ENCODE measurements at places on chromosomes 12 and 14.

- DNase-seq = no peak
Measured at GRCh38 chr12:96501133-96501761, 11.9 kb downstream of the CFAP54 start.

DNA sequence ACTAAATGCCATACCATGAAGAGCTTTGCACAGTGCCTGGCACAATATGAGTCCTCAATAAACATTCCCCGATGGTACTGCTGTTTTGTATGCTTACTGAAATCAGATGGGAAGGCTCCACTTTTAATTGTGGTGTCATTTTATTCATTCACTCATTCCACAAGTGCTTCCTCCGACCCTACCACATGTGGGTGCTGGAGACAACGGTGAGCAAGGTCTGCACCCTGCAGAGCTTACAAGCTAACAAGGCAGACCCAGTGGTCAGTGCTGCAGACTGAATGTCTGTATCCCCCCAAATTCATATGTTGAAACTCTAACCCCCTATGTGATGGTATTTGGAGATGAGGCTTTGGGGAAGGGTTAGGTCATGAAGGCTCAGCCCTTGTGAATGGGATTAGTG lies 48.3 kb downstream of the RFX4 start:
- no peak for DNase-seq

GRCh38 chr14:84937449-84937848 lies 592.5 kb upstream of the FLRT2 start:
- DNase-seq = no peak

DNA sequence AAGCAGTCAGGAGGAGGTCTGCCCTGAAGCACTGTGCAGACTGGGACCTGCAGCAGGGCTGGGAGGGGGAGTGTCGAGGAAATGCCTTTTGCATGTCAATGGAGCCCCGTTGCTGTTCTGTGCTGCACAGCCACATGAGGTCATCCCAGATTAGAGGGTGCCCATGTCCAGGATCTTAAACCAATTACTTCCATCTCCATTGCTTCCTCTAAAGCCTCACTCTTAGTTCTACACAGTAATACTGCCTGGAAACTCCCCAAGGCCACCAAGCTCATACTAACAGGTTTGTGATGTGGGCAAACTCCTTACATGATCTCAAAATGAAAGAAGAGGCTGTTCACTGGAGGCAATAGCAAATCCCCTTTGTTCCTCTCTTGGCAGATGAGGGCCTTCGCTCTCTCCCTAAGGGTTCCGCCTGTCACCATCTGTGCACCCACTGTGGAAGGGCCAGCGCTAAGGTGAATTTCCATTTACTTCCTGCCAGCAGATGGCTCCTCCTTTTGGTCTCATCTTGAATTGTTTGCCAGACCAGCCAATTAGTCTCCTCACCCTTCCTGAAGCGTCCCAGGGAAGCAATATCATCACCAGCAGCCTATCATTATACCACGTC lies 35.4 kb upstream of the LTA4H start:
- DNase-seq = peak; percentile 93

GRCh38 chr14:23528555-23528954 lies 23.0 kb downstream of the ZFHX2 start:
- DNase-seq = no peak

DNA sequence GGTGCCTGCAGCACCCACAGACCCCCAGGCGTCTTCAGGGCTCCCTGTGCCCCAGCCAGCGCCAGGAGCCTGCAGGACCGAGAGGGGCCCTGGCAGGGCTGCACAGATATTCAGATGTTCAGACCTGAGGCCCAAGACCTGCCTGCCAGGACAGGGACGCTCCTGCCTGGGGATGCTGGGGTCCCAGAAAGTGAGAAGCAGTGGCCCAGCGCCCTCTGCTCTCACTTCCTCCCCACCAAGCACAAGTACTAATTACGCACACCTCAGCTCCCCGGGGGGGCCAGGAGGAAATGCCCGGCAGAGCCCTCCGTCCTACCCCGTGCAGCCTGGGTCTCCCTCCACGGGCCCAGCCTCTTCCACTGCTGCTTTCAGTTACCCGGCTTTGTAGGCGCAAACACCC lies 28.8 kb upstream of the INF2 start:
- no peak for DNase-seq

GRCh38 chr12:46825591-46826414 lies at the start of gene SLC38A4:
Gene SLC38A4 (minus strand): TSS chr12:46825997. CDS start chr12:46793071, 32,926 bp downstream.
- DNase-seq = no peak

DNA sequence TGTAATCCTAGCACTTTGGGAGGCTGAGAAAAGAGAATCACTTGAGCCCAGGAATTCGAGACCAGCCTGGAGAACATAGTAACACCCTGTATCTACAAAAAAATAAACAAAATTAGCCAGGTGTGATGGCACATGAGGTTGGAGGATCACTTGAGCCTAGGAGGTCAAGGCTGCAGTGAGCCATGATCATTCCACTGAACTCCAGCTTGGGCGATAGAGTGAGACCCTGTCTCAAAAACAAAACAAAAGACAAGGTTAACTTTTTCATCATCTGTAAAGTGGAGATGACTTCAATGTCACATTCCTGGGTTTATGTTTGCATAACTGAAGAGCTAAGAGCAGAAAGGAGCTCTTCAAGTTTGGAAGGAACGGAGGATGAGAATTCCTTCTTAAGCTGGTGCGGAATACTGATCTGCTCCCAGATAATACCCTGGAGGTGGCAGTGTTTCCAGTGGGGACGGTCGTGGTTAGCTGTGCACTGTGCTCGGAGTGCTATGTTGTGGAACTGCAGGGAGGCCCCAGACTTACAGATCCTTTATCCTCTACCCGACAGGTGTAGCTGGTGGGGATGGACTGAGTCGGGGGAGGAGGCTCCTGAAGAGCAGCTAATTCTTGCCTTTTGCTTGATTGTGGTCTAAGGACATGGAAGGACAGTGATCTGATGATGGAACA lies 22.5 kb upstream of the BICD1 start:
- no peak for DNase-seq

DNA sequence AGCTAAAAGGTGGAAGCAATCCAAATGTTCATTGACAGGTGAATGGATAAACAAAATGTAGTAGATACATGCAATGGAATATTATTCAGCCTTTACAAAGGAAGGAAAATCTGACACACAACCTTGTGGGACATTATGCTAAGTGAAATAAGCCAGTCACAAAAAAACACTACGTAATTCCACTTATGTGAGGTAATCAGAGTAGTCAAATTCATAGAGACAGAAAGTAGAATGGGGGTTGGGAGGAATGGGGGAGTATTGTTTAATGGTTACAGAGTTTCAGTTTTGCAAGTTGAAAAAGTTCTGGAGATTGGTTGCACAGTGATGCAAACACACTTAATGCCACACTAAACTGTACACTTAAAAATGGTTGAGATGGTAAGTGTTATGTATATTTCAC lies 62.8 kb downstream of the LIN52 start:
- no peak for DNase-seq

GRCh38 chr12:100699209-100699608 lies 95.4 kb upstream of the ANO4 start:
- no peak for DNase-seq

DNA sequence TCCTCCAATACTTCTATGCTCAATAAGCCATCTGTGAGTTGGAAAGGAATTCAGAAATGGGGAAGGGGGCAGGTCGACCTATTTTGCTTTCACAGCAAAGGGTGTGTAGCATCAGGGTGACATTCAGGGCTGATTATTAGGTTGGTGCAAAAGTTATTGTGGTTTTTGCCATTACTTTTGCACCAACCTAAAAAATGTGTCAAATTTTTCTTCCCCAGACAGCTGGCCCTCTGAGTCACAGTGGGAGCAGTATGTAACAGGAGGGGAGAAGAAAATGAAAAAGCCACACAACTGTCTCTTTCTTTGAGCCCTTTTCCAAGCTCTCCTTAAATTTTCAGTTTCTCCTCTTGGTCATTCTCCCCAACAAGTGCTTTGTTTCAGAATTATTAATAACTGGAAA lies 47.1 kb upstream of the GZMB start:
- no peak for DNase-seq

- DNase-seq = no peak
Measured at GRCh38 chr14:35877276-35877675, 51.1 kb downstream of the BRMS1L start.

DNA sequence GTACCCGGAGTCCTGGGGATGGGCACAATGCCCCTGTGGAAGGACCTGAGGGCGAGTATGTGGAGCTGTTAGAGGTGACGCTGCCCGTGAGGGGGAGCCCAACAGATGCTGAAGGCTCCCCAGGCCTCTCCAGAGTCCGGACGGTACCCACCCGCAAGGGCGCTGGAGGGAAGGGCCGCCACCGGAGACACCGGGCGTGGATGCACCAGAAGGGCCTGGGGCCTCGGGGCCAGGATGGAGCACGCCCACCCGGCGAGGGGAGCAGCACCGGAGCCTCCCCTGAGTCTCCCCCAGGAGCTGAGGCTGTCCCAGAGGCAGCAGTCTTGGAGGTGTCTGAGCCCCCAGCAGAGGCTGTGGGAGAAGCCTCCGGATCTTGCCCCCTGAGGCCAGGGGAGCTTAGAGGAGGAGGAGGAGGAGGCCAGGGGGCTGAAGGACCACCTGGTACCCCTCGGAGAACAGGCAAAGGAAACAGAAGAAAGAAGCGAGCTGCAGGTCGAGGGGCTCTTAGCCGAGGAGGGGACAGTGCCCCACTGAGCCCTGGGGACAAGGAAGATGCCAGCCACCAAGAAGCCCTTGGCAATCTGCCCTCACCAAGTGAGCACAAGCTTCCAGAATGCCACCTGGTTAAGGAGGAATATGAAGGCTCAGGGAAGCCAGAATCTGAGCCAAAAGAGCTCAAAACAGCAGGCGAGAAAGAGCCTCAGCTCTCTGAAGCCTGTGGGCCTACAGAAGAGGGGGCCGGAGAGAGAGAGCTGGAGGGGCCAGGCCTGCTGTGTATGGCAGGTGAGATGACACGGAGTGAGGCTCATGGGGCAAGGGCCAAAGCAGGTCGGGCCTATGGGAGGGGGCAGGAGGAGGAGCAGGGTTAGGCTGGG lies 4.5 kb downstream of the ARHGEF40 start:
- DNase-seq = no peak

GRCh38 chr12:124844411-124845397 lies 19.0 kb downstream of the SCARB1 start:
- no peak for DNase-seq

DNA sequence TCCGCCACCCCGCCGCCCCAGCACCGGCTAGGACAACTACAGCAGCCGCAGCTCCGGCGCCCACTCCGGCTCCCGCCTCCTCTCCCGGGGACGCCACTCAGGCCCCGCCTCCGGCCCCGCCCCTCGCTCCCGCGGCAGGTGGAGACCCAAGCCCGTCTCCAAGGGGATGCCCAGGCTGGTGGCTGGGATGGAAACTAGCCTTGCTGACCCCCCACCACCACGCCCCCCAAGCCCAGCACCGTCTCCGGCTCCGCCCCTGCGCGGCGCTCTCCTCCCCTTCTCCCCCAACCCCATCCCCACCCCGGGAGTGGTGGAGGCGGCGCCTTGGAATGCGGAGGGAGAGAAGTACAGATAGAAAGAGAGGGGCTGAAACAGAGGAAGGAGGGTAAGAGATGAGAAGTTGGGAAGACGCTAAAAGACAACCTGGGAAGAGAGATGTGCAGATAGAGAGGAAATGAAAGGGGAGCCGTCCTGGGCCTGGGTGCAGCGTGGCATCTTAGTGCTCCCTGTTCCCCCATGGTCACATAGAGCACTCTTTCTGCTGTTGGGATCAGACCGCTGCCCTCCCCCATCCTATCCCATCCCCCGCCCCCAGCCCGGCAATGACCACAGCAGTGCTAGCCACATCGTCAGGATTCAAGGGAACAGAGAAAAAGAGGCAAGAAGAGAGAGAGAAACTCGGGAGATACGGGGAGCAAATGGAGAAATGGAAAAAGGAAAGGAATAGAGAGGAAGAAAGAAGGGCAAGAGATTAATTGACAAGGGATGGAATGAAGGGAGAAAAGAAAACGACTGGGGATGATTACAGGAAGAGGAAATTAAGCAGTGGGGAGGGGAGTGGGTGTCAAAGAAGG lies at the start of gene ITGA7:
Gene ITGA7, minus strand, starts transcription at position 64 of the 854 bp plus-strand sequence. CDS start 222 bp downstream, outside the sequence.
- DNase-seq = peak; percentile 57

GRCh38 chr12:124835656-124836410 lies 27.8 kb downstream of the SCARB1 start:
- DNase-seq = no peak

GRCh38 chr14:39991041-39991440 lies 558.8 kb upstream of the FBXO33 start:
- DNase-seq = no peak

DNA sequence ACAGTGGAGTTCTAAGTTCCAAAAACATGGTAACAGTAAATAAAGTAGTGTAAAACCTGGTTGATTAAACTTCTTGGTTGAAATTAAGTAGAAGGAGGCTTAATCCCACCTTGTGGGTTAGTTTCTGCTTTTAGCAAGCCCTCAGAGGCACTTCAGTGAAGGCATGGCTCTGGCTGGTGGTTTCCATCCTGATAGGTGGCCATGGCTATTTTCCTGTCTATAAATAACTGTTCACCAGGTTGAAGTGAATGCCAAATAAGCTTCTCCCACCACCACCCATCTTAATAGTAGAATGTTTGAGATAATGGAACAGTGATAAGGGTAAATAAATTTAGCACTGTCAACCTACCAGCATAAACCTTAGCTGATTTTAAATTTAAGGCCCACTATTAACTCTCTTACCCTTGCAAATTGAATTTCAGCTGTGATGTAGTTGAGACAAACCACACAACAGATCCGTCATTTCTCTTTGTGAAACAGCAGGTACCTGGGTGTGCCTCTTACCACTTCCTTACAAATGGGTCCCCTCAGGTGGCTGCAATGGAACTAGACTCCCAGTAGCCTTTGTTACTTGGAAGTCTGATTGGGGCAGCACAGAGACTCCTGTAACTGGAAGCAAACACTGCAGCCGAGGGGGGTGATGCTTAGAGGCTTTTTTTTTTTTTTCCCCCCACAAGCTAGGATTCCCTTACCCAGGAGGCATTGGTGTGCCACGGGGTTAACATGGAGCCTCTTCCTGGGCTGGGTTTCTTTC lies 41.4 kb downstream of the DAAM1 start:
- no peak for DNase-seq

All from NCI-H446 treated with DMSO at 0.1 percent for 48 hours (cell line).